Nucleus accumbens (tissue), 56 donors: ENCODE measurements at places on chromosomes 1 and 21.
A peak's percentile ranks its signal among the peaks of the same experiment; 100 is the strongest.

GRCh38 chr1:178733972-178734371 lies 8.9 kb downstream of the RALGPS2 start:
- DNase-seq: no peak

GRCh38 chr1:217322834-217323233 lies 308.1 kb downstream of the GPATCH2 start:
- no peak for DNase-seq

- peak; percentile 67 for DNase-seq
Measured at GRCh38 chr1:110034451-110035235, at the start of gene STRIP1. Gene STRIP1 (plus strand): TSS chr1:110034624. CDS start chr1:110034638, 14 bp downstream.

DNA sequence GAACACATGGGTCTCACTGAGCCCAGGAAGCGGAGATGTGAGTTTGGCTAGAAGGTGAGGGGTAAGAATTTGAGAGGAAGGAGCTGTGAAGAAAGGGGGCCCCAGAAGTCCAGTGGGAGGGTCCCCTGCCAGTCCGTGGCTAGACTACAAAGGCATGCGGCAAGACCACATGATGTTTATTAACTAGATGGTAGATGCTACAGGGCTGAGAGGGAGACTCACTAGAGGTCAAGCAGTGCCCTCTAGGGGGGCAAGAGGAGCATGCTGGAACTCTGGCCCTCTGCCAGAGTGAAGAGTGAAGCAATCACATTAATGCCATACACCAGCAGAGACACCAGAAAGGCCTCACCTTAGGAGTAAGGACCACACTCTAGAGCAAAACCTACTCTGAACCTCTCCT lies 12.2 kb downstream of the KIAA0319L start:
- peak; percentile 34 for DNase-seq

- DNase-seq: no peak
Measured at GRCh38 chr1:214524824-214525223, 26.6 kb downstream of the PTPN14 start.

DNA sequence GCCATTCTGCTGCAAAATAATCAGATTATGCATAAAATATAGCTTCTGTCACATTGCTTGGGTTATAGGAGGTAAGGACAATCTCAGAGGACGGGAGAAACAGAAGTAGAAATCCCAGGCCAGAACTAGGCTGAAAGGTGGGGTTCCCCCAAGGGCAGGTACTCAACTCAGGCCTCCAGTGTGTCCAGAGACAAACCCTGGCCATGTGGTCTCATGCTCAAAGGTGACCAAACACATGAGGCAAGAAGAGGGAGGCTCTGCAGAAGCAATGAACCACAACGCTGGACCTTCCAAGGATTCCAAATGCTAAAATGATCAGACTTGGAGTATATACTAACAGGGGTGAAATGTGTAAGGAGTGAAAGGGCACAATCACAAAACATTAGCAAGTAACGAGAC lies 103.8 kb downstream of the DMRTB1 start:
- DNase-seq: no peak

DNA sequence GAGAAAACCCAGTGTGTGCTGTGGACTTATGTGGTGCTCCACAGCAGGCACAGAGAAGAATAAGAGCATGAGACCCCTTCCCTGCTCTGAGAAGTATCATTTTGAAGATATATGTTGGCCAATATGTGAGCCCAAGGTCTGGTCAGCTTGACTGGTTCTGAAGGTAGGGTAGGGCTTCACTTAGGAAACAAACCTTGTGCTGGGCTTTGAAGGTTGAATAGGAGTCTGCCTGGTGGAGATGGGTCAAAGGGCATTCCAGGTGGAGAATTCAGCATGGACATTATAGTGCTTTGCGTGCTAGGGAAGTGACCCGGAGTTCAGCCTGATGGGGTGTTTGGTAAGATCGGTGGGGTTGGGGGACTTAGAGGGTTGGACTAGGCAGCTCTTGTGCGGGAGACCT lies 99.1 kb downstream of the EPHB2 start:
- no peak for DNase-seq

DNA sequence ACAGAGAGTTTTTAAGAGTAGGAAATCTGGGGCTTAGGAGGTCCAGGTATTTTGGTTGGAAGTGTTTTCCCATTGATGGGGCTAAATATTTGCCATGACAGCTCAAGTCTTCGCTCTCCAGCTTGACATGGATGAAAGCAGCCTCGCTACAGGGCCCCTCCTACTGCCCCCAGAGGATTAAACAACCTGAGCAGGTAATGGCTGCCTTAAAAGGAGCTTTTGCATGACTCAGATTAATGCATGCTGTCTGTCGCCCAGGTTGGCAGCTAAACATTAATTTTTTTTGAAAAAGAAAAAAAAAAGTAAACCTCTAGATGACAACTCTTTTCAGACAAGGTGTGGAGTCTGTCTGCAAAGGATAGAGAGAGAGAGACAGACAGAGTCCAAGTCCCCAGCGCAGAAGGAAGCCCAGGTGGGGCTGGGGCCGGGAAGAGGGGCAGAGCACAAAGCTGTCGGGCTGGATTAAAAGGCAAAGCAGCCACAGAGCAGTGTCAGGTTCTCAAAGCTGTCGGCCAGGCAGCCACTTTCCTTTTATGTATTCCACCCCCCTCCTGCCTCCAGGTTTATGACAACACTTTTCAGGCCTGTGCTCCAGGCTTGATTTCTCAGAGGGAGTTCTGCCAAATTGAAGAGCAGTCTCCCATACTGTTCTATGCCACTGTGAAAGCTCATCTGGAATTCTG lies 127.9 kb downstream of the CLIC6 start:
- DNase-seq: no peak

DNA sequence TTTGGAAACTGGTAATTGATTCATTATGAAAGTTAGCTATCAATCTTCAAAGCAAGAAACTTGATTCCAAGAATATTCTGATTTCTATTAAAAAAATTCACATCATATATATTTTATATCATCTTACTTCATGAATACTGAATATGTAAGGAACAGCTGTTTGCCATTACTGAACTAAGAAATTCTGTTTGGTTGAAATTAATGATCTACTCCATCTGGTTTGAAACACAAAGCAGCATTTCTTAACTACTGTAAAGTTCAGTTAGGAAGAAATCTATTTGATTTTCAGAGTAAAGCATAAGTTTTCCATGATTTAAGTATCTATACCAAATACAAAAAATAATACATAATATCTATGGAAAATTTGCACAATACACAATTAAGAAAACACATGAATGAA lies 66.0 kb upstream of the SCYL3 start:
- DNase-seq: no peak

DNA sequence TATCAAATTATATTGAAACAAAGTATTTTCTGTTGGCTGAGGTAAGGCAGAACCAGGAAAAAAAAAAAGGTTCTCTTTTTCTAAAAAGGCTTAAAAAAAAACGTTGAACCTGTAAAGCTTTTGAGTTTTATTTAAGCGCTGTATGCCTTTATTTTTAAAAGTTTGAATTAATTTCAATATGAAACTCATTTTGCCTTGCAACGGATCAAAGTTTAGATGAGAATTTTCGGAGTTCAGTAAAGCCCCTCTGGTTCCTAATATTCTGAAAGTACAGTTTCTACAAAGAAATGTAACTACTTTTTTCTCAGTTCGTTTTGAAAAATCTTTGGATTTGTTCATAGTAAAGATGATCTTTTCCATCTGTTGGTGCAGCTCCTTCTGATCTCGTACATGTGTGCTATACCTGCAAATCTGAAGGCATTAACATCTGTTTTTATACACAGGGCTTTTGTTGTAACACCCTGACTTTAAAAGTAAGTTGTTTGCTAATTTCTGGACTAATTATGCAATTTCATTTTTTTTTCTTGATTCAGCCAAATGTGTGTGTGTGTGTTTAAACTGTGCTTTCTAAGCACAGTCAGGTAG lies 1.7 kb downstream of the ZBTB18 start:
- DNase-seq: no peak

DNA sequence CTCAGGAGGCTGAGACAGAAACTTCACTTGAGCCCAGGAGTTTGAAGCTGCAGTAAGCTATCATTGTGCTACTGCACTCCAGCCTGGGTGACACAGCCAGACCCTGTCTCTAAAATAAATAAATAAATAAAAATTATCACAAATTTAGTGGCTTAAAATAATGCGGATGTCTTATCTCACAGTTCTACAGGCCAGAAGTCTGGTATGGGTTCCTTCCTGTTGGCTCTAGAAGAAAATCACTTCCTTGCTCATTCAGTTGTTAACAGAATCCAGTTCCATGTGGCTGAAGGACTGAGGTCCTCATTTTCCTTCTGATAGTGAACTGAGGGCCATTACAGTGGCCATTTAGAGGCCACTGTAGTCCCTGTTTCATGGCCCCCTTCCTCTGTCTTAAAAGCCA lies 94.6 kb upstream of the S1PR1 start:
- DNase-seq: no peak

GRCh38 chr1:94611681-94612475 lies 70.3 kb upstream of the F3 start:
- no peak for DNase-seq

- DNase-seq: no peak
Measured at GRCh38 chr1:1359308-1359663, 931 bp upstream of the MXRA8 start.

- DNase-seq: no peak
Measured at GRCh38 chr1:70707214-70707613, 296.1 kb downstream of the CTH start.

- DNase-seq: no peak
Measured at GRCh38 chr1:47940779-47941178, 56.4 kb downstream of the TRABD2B start.

GRCh38 chr1:107272321-107272720 lies 131.5 kb downstream of the NTNG1 start:
- no peak for DNase-seq

GRCh38 chr1:162135271-162135775 lies 65.8 kb downstream of the NOS1AP start:
- no peak for DNase-seq

DNA sequence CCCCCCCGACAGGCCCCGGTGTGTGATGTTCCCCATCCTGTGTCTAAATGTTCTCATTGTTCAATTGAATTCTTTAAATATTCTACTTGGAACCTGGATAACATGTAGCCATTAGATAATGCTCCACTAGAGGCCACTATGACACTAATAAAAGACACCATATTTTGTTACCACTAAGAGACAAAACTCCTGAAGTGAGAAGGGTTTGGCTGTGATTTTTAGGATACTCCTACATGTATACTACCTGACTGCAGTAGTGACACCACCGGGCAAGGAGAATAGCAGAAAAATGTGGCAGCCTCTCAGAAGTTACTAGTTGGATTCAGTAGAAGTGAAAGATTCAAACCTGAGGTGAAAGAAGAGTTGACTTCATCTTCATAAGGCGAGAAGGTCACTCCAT lies 36.0 kb downstream of the F5 start:
- no peak for DNase-seq

GRCh38 chr1:154567386-154568156 lies at the start of gene CHRNB2:
Gene CHRNB2 (plus strand): TSS chr1:154567778. CDS start chr1:154568045, 267 bp downstream.
- DNase-seq: peak; percentile 72

DNA sequence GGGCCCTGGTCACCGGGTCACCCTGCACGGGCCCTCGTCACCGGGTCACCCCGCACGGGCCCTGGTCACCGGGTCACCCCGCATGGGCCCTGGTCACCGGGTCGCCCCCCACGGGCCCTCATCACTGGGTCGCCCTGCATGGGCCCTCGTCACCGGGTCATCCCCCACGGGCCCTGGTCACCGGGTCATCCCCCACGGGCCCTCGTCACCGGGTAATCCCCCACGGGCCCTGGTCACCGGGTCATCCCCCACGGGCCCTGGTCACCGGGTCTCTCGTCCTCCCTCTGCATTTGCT lies 77.6 kb downstream of the RIPK4 start:
- DNase-seq: no peak

- no peak for DNase-seq
Measured at GRCh38 chr1:78387871-78388270, 102.9 kb upstream of the PTGFR start.

DNA sequence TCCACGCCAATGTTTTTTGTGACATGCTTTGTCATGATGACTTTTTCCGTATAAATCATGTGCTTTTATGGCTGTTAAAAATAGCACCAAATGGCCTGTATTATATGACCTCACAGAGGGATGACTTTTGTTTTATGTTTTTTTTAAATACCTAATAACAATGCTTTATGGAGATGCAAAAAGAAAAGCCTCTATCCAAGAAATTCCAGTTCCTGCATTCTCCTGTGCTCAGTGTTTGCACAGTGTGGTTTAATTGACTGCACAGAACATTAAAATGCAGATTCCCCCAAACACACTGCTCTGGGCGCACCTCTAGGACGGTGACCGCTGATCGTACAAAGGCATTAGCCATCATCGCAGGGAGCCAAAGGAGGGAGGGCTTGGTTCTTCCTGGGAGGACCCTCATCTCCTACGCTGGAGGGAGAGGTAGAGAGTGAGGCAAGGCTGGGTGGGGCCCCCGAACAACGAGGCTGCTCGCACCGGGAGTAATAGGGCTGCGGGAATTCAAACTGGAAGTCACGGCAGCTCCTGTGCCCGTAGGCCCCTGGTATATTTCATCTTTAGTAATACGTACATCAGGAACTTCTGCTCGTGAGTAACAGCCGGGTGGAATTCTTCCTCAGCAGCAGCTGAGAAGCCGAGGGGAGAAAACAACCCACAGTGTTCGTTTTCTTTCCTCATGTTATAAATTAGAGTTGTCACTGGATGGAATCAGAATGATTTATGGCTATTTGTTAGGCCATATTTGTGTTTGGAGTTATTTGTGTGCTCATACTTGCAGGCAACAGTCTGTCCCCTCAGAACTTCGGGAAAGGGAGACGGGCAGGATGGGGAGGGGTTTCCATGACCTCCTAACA lies 465.6 kb downstream of the CAMTA1 start:
- no peak for DNase-seq

GRCh38 chr1:156664767-156665411 lies 12.3 kb downstream of the NES start:
- DNase-seq: no peak

DNA sequence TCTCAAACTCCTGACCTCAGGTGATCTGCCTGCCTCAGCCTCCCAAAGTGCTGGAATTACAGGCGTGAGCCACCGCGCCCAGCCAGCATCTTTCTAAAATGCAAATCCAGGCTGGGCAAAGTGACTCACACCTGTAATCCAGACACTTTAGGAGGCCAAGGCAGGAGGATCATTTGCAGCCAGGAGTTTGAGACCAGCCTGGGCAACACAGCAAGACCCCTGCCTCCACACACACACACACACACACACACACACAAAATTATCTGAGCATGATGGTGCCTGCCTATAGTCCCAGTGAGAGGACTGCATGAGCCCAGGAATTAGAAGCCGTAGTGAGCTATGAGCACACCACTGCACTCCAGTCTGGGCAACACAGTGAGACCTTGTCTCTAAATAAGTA lies 16.8 kb upstream of the PABPC4 start:
- DNase-seq: no peak
